ENCODE measurements at places on chromosomes 7 and 10.

GRCh38 chr7:13276977-13277376 lies 589.5 kb downstream of the ARL4A start:
- DNase-seq: no peak

GRCh38 chr7:116509982-116510579 lies 10.5 kb downstream of the CAV2 start:
- no peak for DNase-seq

GRCh38 chr7:82122275-82122674 lies 321.3 kb downstream of the CACNA2D1 start:
- DNase-seq: no peak

- no peak for DNase-seq
Measured at GRCh38 chr7:6430271-6430940, 17.3 kb downstream of the DAGLB start.

DNA sequence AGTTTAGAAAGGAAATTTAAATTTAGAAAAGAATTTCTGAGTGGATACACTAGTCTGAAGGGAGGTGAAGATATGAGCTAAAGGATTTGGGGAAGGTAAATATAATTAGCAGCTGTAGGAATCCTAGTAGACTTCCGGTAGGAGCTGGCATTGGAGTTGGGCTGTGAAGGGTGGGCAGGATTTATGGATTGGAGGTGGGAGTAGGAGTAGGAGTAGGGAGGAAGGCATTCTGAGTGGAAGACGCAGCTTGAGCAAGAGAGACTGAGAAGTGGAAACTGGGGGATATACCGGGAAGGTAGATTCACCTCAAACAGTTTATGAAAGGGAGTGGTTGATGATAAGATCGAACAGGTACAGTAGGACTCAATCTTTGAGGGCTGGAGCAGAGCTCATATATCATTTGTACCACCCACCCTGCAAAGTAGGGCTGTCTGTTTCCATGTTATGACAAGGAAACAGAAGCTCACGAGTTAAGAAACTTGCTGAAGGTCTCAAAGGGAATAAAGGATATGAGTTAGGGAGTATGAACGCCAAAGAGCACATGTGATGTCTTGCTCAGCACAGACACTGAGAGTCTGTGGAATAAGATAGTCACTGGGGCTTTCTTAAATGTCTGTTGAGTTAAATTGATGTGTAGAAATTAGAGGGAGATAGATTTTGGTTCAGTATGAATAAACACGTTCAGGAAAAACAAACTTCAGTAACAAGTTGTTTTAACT lies 81.6 kb downstream of the RPS24 start:
- DNase-seq: no peak

DNA sequence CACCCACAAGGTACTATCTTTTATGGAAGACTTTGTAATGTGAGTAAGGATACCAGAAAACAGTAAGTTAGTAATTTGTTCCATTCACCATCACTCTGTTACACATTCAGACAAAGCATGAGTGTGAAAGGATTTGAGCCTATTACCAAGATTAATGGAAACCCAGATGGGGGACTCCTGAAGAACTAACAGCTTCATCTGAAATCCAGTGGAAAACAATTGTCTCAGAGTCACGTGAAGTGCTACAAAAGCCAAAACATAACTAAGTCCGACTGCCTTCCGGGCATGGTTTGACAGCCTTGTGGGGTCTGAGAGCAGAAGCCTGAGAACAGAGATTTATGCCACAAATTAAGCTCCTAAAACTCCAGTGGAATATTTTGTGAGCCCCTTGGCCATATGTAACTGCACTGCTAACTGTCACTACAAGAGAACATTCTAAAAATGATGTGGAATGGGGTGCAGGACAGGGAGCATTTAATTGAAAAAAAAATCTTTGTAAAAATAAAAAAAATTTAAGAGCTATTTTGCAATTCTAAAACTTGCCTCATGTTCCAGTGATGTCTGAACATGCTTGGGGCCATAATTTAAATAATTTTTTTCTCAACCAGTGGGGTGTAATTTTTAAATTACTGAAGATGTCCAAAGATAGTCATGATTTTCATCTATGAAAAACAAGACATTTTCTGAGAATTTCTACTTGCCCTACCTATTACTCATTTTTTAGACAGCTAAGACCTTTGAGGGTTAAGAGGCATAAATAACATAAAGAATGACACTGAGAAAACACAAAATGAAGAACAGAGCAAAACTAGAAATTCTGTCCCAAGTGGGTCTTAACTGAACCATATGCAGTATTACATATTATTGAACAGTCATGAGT lies 555.0 kb downstream of the INHBA start:
- no peak for DNase-seq

- DNase-seq: no peak
Measured at GRCh38 chr7:24714676-24715010, 42.6 kb downstream of the GSDME start.

DNA sequence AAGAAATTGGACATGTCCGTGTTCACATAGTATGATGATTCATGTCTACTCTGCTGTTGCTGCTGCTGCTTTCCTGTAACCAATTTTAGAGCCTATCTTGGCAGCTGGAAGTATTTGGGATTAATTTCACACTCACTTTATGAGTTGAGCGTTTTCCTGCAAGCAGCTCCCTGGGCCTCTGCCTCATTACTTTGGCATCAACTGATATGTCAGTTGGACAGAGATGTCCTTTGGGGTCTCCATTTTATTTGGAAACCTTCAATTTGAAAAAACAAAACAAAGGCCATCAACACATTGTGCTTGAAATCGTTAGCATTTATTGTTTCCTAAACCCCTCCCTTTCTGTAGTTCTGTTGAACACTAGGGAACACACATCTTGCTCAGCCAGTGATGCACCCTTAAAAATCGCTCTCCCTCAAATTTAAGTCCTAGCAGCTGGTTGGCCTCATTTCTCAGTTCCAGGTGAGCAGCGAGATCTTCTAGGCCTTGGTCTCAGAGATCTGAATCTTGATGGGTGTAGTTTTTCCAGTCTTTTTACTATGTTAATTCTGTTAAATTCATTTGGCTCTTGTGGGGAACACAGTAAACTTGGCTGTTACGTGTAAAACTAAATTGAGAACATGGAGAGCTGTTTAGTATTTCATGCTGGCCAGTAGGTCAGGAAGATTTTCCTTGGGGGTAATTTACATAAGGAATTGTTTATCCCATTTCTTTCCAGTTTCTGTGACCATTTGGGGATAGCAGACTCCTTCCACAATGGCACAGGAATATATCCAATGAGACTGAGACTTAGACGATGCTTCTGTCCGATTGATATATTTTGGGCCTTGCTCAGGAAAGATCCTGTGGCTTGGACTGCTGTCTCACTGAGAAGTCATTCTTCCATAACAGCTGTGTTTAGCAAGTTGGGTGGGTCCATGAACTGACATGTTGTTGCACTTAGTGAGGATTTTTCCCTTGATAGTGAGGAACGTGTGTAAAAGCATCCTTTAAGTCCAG lies 371.6 kb downstream of the BBS9 start:
- DNase-seq: no peak

- DNase-seq: no peak
Measured at GRCh38 chr10:69232252-69232651, 12.1 kb downstream of the HKDC1 start.

DNA sequence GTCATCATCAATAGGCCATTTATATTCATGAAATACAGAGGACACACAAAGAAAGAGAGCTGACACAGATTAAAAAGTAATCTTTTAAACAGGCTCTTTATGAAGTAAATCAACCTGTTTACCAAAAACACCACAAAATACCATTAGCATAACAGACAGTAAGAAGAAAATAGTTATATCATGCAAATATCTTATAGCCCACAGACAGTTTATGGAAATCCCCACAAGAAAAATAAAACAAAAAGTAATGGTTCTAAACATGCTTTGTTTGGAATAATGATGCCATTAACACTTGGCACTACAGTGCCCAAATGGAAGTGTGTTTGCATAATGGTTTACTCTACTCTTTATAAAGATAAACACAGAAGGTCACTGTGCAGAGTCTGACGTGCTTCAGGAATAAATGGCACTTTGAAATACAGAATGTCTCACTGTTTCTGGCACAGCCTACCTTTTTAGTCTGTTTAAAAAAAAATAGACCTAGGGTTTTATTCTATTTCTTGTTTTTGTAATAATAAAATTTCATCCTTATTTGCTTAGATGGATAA lies 30.1 kb downstream of the SEMA3D start:
- no peak for DNase-seq

DNA sequence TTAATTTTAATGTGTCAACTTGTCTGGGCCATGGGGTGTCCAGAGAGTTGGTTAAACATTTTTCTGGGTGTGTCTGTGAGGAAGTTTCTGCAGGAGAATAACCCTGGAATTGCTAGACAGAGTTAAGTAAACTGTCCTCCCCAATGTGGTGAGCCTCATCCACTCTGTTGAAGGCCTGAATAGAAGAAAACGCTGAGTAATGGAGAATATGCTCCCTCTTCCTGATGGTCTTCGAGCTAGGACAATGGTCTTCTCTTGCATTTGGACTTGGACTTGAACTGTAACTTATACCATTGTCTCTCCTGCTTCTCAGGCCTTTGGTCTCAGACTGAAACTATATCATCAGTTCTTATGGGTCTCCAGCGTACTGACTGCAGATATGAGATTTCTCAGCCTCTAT lies 296.0 kb upstream of the IMMP2L start:
- no peak for DNase-seq

DNA sequence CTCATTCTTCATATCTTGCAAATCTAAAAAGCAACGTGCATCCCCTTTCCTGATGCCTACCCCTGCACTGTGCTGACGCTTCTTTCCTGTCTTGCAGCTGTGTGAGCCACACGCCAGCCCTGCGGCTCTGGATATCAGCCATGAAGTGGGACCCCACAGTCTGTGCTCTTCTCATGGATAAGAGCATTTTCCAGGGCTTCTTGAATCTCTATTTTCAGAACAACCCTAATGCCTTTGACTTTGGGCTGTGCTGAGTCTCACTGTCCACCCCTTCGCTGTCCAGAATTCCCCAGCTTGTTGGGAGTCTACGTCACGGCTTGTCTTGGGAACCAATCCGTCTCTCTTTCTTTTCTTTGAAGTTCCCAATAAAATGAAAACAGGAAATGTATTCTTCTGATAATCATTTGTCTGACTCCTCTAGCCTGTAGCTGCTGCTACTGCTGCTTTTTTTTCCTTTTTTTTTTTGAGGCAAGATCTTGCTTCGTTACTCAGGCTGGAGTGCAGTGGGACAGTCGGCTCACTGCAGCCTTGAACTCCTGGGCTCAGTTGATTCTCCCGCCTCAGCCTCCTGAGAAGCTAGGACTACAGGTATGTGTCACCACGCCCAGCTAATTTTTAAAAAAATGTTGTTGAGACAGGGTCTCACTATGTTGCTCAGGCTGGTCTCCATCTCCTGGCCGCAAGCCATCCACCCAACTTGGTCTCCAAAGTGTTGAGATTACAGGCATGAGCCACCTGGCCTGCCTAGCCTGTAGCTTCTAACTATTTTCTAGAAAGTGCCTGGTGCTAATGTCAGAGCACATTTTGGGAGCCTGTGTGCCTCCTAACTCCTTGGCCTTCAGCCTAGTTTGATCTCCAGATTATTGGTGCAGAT lies 30.3 kb downstream of the GSTO2 start:
- no peak for DNase-seq

- DNase-seq: no peak
Measured at GRCh38 chr7:1501487-1502270, 2.5 kb downstream of the INTS1 start.
